ENCODE measurements at places on chromosomes 12 and 14.

- no peak for DNase-seq
These were observed 4.3 kb upstream of the ASB2 start for GRCh38 chr14:93980456-93981201.

- DNase-seq, result no peak
These were observed 9.1 kb downstream of the NTF3 start for GRCh38 chr12:5440978-5441377.

GRCh38 chr14:74427651-74428050 lies 1.6 kb upstream of the SYNDIG1L start:
- DNase-seq, result no peak

DNA sequence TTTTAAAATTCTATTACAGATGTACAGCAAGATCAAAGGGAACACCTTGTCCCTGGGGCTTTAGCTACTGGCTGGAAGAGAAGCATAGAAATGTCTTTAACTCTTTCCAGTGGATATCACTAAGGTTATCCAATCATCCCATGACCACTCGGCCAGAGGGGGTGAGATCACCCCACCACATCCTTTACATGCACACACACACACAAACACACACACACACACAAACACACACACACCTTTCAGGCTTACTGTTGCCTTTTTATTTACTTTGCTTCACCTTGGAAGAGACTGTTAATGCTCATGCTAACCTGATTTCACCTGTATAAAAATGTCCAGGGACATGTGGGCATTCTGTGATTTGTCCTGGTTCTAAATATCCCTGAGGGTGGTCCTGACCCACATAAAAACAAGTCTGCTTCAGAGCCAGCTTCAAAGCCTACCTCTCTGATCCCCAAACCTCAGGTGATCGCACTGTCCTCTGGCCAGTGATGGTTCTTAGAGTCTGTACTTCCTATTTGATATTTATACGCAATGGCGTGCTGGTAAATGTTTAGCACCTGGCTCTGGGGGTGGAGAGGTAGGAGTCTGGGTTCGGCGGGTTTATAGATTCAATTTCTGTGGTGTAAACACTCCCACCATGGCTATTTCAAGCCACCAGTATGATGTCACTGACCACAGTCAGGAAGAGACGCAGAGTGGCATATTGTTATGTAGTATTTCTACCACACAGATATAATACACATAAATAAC lies 166.1 kb upstream of the EEA1 start:
- no peak for DNase-seq

DNA sequence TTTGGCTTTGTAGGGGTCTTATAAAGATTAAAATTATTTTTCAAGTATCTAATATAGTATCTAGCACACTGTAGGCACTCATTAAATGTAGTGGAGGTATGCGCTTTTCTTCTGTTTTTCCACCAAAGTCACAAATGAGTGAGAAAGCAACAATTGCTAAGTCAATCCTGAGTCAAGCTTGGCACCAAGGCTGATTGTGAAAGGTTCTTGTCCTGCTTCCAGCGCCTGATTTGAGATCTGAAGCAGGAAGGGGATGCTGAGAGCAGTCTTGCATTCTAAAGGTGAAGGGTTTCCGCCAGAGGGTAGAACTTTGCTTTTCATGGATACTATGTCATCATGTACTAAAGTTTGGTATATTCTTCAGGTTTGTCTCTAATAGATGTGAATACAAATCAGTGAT lies 64.9 kb upstream of the DAAM1 start:
- DNase-seq, result no peak

GRCh38 chr12:90499795-90500194 lies 455.2 kb downstream of the CCER1 start:
- no peak for DNase-seq

DNA sequence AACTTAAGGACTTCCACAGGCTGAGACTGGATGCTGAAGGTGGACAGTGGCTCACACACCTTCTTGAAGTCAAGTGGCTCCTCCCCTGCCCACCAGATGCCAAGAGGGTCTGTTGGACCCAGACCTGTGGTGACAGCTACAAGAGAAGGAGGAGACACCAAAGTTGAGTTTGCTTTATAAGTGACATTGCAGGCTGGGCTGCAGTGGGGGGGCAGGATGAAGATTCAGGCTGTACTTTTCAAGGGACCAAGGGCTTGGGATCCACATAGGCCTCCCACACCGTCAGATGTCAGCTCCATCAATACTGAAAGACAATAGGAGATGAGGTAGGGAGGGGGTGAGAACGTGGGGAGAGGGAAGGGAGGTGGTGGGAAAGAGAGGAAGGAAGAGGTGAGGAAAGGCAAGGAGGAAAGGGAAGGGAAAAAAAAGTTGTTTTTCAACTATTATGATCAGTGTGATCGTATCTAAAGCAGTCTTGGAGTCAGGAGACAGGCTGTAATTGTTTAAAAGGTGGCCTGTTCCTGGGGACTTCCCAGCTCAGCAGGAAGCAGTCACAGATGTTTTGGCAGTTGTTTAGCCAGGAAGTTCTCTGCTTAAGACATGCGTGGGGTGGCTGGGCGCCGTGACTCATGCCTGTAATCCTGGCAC lies 84.1 kb upstream of the RESF1 start:
- DNase-seq, result peak; percentile 22

- DNase-seq, result no peak
These were observed 60.8 kb upstream of the NEDD1 start for GRCh38 chr12:96846293-96846692.

- DNase-seq, result no peak
These were observed 70.9 kb upstream of the BCL11B start for GRCh38 chr14:99342906-99343305.

- no peak for DNase-seq
These were observed 16.9 kb downstream of the GPRC5A start for GRCh38 chr12:12908252-12908651.

GRCh38 chr12:51186465-51187085 lies 13.6 kb upstream of the TFCP2 start:
- no peak for DNase-seq

DNA sequence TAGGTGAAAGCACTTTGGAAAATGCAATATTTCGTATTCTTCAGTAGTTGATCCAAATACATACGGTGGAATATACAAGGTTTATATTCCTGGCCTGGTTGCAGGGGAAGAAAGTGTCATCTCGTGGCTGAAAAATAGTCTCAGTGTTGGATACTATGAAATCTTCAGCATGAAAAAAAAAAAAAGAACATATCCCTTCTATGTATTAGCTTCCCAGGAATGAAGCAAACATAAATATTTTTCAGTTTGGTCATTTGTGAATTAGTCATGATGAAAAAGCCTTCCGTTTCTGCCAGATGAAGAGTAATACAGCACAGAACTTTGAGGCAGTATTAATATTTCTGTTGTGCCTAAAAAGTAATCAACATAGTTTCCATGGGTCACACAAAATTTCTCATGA lies 36.7 kb downstream of the FLRT2 start:
- DNase-seq, result peak; percentile 77

- no peak for DNase-seq
These were observed 860.0 kb downstream of the RPS29 start for GRCh38 chr14:48726080-48726642.

DNA sequence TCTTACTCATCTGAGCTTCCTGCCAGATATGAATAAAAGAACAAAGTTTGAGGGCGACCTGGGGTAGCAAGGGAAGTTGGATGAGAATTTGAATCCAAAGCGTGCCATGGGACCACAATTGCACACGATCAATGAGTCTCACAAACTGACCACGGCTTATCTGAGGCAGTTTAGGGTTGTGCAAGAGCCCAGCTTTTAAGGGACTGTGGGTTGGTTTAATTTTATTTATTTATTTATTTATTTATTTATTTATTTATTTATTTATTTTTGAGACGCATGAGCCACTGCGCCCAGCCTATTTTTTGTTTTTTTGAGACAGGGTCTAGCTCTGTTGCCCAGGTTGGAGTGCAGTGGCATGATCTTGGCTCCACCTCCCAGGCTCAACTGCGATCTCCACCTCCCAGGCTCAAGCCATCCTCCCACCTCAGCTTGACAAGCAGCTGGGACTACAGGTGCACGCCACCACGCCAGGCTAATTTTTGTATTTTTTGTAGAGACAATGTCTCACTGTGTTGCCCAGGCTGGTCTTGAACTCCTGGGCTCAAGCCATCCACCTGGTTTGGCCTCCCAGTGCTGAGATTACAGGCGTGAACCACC lies 1.1 kb downstream of the AMDHD1 start:
- DNase-seq, result no peak

DNA sequence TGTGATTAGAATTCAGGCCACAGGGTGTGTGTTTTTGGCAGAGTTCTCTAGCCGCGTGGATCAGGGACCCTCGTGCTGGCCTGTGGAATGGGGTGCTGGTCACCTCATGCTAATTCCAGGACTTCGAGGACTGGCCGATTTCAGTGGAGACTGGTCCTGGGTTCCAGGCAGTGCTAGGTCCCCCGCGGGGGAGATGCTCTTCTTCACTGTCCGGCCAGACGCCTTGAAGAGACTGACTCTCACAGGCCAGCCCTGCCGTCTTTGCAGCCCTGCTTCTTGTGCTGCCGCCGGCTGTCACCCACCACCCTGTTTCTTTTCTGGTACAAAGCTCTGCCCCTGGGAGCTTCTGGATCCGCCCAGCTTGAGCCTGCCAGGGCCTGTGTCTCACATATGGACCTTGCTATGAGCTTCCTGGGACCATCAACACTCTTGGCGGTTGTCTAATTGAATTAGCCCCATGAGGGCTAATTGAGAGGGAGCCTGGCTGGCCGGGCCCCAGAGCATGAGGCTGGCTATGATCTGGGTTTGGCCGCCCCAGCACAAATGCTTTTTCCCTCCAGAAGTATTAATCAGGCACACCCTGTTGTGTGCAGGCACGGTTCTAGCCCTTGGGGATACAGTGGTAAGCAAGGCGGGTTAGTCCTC lies 8.2 kb downstream of the MLXIP start:
- no peak for DNase-seq
